ENCODE measurements at places on chromosomes 2 and 18.

- DNase-seq = no peak
Measured at GRCh38 chr18:63752636-63753035, 22.6 kb upstream of the SERPINB7 start.

GRCh38 chr2:230712443-230713330, at the start of gene CAB39:
Gene CAB39, plus strand, starts transcription at chr2:230712842. Its CDS starts 47,160 bp downstream, at chr2:230760002.
- peak; percentile 91 for DNase-seq

GRCh38 chr2:186687807-186688211, 6.1 kb upstream of the FAM171B start:
- no peak for DNase-seq

GRCh38 chr2:47360927-47361326, 42.0 kb upstream of the MSH2 start:
- DNase-seq = no peak

DNA sequence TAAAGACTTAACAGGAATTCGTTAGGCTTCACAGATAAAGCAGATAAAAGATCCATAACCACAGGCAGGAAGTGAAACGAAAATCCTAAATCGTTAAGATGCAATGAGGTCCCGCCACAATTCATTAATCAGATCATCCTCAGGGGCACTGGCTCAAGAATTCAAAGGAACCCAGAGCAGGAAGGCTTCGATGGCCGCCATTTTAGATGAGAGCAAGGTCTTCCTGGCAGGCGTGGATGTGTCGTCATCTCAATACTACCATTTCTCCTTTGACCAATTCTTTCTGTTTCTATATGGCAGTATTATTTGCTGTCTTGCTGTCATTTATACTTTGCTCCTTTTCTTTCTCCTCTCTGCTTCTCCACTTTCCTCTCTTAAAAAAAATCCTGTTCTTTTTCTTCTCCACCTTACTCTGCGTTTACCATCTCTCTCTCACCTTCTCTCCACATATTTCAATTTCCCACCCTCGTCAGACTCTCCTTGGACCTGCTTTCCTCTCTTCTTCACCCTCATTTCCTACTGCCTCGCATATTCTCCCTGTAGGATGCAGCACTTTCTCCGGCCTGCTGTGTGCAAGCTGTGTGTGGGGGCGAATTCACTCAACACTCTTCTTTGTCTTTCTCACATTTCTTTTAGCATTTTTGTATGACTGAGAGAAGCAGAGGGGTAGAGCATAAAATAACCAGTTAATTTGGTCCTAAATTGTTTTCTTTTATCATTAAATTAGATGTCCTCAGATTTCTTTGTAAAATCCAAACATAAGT, 35.1 kb upstream of the LHCGR start:
- DNase-seq = no peak

DNA sequence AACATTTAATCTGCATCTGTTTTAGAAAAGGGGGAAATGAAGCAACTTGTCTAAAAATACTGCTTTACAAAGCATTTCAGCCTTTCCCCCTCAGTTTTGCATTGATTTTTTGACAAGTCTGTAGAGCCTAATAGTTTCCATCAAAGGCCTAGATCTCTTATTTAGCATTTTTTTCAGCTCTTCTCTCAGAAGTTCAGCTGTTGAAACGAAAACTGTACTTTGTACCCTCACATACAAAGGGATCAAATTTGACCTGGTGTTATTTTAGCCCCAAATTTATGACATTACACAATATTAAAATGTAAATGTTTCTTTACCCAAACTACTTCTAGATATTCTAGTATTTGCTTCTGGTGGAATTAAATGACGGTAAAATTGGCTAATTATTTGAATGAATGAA, 13.0 kb downstream of the YPEL5 start:
- no peak for DNase-seq

- peak; percentile 47 for DNase-seq
Measured at GRCh38 chr18:12391487-12392165, 14.6 kb upstream of the AFG3L2 start.

DNA sequence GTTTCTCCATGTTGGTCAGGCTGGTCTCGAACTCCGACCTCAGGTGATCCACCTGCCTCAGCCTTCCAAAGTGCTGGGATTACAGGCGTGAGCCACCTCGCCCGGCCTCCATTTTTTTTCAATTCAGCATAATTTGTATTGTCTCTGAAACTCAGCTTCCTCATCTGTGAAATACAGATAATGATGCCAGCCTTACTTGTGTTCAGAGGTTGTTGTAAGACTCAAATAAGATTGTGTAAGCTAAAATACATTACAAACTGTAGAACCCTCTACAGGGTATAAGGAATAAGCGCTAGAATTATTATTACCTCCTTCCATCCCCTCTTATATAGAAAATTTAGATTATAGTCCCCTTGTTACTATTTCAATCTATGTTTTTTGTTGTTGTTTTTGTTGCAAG, 24.8 kb upstream of the STARD7 start:
- no peak for DNase-seq
